Naive B cell (primary cell): ENCODE measurements at places on chromosomes 4 and X.

DNA sequence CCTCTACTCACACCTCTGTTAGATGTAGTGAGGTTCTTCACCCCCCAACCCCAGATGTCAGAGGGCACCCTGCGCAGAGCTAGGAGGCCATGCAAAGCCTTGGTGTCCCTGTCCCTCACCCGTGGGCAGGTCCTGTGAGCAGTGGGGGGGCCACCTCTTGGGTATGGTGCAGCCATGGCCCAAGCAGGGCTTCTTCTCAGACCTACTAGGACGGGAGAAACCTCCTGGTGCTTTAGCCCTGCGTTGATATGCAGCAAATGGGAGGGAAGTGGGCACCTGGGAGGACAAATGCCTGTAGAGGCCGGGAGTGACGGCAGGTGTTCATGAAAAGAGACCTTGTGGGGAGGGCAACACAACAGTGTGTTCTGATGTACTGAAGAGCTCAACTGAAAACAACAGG, 38.5 kb upstream of the MSANTD1 start:
- DNase-seq: no peak

DNA sequence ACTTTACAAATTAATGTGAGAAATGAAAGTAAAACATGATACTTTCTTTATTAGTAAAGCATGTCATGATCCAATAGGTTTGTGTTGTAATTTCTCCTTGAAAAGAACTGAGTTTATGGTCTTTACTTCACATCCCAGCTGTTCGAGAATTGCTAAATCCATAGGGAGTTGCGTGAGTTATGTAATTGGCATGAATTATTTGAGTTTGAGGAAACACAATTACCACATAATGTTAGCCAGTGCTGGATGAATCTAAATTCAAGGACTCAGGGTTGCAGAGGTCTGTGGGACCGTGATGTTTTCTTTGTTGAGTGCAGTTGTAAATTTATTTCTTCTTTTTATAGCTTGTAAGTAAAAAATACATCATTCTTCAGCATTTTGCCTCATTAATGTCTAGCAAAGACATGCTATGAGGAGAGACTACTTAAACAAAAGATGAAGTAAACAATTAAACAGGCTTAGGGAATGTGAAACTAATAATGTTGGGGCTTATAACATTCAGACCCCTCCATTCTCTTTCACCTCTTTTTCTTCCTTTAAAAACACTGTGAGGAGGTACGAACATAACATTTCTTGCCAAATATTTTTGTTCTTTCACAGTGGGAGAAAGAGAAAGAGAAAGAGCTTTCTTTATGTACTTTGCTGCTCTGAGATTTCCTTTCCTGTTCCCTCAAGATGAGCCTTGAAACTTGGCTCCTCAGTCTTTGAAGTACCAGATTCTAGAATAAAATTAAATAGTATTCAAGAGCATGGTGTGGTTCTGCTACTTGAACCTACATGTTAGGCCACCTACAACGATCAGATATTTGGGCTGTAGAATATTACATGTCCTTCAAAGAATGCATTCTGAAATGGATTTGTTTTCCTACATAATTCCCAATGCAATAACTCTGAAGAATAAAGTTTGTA, 159.6 kb upstream of the ANK2 start:
- no peak for DNase-seq

- DNase-seq: no peak
These were observed 49.3 kb upstream of the MAP3K15 start for GRCh38 chrX:19564606-19565005.

- no peak for DNase-seq
These were observed 538.1 kb downstream of the STIM2 start for GRCh38 chr4:27398631-27399310.

DNA sequence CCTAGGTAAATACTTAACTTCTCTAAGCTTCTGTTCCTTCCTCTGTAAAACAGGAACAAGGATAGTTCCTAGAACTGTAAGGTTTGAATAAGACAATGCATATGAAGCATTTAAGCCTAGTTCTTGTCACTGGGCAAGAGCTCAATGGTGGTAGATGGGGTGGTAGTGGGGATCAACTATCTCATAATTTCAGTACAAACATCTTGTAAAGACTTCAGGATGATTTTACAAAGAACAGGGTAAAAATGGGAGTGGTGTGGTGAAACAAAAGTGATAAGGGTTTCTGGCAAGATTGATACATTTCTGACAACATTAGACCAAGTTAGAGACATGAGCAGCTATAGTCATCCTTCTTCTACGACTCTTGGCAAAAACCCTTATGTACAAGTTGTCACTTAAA, 137.8 kb downstream of the SCFD2 start:
- DNase-seq: no peak

GRCh38 chrX:118521435-118521834, 25.8 kb downstream of the DOCK11 start:
- no peak for DNase-seq

DNA sequence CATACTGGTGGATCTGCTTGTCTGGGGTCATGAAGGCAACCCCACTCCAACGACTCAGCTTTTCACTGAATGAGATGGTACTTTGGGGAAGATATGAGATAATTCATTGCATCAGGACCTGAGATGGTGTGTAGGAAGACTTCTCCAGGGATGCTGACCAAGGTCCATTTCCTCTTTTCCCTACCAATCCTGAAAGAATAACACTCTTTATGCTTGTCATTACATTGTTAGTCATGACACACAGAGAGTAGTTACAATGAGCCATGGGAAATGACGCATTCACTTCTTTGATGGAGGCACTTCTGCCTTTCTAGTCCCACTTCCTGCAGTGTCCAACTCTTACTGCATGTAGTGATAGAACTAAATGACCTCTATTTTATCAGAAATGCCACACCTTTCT, 58.6 kb downstream of the AREG start:
- DNase-seq: no peak

DNA sequence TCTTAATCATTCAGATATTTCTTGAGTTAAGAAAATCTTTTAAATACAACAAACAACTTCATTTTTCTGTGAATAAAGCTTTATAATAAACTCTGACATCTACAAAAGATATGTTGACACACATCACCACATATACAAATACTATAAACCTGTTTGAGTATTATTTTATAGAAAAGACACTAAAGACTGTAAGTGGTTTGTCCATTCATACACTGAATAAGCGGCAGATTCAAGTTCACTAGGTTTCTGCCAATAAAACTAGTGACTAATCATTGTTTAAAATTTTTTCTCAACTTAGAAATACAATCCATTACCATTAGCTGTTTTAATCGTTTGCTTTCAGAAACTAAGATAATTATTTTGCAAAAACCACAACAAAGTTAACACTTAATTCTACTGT, 1900.0 kb downstream of the C4orf33 start:
- no peak for DNase-seq

DNA sequence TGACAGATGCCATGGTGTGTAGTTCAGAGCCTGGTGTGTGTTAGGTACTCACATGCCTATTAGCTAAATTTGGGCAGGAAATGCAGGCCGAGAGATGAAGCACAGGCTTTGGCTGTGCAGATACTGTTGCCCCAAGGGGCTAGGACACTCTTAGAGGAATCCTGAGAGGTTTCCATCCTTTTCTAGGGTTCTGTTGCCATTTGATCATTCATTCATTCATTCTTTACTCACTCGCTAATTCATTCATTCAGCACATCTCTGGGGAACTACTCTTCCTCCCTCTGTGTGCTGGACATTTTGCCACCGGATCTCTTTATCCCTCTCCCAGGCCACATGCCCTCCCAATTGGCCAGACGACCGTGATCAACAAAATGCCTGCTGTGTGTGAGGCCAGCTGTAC, 43.9 kb upstream of the NSG1 start:
- no peak for DNase-seq

DNA sequence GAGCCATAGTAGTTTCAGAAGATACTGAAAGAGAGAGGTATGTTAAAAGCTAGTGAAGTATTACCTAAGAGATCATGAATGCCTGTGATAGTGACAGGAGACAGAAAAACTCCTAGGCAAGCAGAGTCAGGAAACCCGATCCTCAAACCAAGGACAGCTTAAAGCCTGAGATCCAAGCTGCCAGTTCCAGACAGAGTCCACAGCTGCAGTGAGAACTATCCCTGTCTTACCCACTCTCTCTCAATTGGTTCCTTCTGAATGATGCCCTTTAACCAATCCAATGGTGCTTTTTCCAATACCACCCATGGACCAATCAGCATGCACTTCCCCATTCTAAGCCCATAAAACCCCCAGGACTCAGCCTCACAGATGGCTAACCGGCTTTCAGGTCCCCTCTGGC, 90.4 kb upstream of the PCDH10 start:
- no peak for DNase-seq

DNA sequence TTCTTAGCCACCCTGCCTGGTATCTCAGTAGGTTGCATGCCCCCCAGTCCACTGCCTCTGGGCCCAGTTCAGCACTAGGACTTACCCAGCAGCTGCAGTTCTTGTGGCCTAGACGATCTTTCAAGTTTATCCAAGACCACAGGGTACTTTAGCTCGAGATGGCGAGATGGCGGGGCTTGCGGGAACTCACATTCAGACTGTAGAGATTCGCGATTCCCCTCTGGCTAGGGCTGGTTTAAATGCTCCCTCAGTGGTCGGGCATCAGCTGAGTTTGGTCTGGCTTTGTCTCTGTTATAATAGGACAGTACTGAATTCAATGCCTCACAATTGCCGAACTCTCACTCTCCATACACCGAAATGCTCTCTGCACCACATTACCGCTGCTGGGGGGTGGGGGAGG, 18.4 kb upstream of the RFC1 start:
- DNase-seq: no peak

- no peak for DNase-seq
These were observed 248.5 kb downstream of the ENOX2 start for GRCh38 chrX:130654409-130654950.

- DNase-seq: no peak
These were observed 100.8 kb upstream of the MSX1 start for GRCh38 chr4:4758681-4759080.

DNA sequence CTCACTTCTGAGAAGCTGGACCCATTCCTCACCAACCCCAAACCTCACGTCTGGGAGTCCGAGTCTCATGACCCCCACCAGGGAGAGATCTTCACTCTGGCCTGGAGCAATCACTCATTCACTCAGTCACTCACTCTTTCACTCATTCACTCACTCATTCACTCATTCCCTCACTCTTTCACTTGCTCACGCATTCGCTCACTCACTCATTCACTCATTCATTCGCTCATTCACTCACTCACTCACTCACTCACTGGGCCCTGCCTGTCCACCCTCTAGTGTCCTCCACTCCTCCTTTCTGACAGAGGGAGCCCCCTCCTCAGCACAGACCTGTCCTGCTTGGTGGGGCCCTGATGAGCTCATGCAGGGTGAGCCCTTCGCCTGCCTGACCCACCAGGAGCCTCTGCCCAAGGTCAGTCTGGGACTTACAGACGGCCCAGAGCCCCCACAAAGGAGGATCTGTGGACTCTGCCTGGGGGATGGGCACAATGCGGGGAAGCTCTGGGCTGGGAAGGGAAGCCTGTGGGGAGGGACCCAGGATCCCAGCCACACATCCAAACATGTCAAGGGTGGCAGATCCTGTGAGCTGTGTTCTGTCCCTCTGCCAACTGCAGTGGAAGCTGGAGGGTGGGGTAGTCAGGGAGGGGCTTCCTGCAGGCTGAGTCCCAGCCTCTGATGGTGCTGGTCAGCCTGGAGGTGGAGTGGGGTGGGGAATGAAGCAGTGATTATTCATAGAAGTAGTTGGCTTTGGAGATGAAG, 18.5 kb downstream of the CPZ start:
- DNase-seq: no peak

DNA sequence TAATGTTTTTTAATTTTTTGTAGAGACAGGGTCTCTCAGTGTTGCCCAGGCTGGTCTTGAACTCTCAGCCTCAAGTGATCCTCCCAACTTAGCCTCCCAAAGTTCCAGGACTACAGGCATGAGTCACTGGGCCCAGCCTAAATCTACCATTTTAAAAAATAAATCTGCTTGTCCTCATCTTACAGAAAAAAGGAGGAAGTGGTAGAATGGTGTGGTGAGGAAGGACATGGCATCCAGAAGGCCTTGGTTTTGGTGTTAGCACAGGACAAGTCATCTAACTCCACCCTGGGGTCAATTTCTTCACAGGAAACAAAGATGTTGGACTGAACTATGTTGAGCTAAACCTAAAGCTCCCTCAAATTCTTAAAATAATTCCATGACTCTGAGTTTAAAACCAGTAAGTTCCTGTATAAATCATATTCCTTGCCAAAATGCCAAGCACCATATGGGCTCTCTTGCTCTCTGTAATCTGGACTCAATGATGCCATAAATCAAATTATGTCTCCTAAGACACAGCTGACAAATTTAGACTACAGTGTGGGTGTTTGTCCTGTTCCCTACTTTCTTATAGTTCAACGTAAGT, 253.9 kb upstream of the NOCT start:
- no peak for DNase-seq

- peak; percentile 34 for DNase-seq
These were observed 6.2 kb downstream of the NCAPG start for GRCh38 chr4:17817027-17817426.

DNA sequence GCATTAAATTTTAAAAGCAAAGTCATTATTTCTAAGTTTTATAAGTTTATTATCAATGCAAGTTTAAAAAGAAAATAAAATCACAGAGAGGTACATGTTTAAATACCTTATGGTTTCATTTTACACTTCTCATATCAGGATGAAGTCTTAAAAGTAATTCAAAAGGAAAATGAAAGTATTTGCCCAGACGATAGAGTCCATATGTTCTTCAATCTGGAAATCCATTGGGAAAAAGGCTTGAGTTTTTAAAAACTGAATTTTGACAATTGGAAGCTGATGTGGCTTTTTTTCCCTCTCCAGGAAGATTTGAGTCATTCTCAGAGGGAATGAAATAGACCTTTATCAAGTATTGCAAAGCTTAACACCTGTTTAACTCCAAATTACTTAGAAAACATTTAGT, 37.1 kb downstream of the MAB21L2 start:
- DNase-seq: no peak

- DNase-seq: peak; percentile 7
These were observed 50.0 kb downstream of the COX18 start for GRCh38 chr4:73019462-73020047.

- DNase-seq: no peak
These were observed 39.2 kb upstream of the PLS3 start for GRCh38 chrX:115521741-115522140.

GRCh38 chr4:109041463-109042360, 260.7 kb downstream of the COL25A1 start:
- DNase-seq: no peak

DNA sequence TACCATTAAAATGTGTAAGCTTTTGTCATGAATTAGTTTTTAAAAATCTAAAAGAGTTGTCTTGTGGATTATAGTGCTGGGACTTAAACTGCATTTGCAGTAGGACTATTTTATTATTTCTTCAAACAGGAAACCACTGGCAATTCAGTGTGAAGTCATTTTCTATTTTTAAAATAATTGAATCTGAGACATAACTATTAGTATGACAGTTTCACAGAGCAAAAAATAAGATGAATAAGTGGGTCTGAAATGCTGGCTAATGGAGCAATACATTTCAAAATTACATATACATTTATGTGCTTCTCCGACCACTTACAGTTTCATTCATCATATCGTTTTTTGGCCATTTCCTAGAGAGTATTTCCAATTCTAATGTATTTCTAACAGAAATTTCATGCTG, 75.3 kb upstream of the RAPGEF2 start:
- DNase-seq: no peak
